AG04450 (cell line): ENCODE measurements at places on chromosomes 2 and 18. TPM values are rescaled to one million over a fixed set of nuclear protein-coding genes. Genes with fewer than 3 reads are reported as not detected.

GRCh38 chr2:235672720-235673119 lies 178.9 kb downstream of the AGAP1 start:
- DNase-seq: no peak

DNA sequence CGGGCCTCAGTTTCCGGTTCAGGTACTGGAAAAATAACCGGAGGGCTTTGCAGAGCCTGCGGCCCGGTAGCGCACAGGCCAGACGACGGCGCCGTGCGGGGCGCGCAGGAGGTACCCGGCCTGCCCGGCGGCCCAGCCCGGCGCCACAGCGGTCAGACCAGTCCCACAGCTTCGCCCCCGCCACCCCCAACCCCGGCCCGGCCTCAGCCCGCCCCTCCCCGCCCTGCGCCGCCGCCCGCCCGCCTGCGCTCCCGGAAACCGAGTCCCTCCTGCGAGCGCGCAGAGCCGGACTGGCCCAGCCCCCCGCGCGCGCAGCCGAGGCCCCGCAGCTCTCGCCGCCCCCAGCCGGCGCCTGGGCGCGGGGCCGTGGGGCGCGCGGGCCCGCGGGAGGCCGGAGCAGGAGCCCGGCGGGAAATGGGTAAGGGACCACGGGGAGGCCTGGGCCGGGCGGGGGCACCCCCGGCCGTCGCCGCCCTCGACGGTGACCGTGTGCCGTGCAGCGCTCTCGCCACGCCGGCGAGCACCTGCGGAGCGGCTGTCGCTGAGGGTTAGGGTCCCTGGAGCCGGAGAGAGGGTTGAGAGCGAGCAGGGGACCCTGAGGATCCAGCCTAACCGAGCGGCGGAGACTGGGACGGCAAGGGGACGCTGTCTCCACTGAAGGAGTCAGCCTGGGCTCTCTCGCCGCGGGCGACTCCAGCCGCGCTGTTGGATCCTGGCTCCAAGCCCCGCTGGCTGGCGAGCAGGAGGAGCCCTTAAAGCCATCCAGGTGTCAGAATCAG lies 16.5 kb upstream of the PSD4 start:
- no peak for DNase-seq

DNA sequence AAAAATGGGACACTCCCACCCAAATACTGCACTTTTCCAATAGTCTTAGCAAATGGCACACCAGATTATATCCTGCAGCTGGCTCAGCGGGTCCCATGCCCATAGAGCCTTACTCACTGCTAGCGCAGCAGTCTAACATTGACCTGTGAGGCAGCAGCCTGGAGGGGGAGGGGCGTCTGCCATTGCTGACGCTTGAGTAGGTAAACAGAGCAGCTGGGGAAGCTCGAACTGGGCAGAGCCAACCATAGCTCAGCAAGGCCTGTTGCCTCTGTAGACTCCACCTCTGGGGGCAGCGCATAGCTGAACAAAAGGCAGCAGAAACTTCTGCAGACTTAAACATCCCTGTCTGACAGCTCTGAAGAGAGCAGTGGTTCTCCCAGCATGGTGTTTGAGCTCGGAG lies 110.4 kb downstream of the CTIF start:
- no peak for DNase-seq

- DNase-seq: no peak
These were observed 3.1 kb upstream of the SDC1 start for GRCh38 chr2:20227894-20228505.

- no peak for DNase-seq
These were observed 42.1 kb downstream of the NOP58 start for GRCh38 chr2:202307690-202308089.

GRCh38 chr2:48890454-48891131 lies 135.1 kb upstream of the LHCGR start:
- DNase-seq: no peak

- no peak for DNase-seq
These were observed 618.8 kb downstream of the SOCS6 start for GRCh38 chr18:70907673-70908072.

DNA sequence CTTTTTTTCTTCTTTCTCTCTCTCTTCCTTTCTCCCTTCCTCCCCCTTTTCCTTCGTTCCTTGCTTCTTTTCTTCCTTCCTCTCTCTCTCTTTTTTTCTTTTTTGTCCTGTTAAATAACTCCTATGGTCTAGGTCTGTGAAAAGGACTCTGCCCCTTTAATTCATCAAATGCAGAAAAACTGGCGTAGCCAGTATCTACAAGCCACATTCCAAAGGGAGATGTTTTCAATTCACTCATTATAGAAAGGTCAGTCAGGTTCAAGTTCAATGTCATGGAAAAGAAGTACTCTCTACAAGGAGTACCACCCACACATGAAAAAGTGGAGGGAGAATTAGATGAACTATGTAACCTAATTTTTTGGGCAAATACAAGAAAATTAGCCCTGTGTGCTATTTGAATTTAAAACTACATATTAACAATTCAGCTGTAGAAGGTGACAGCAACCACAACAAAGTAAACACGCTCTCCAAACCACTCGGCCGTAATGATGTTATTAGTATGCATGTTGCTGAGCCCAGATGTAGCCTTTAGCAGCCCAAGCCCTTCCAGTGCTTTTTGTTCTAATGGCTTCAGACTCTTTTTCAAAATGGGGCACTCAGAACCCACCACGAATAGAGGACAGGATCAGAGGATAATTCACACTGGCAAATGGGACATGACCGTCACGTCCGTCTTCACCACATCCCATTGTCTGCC lies 735.4 kb upstream of the FANCL start:
- no peak for DNase-seq

DNA sequence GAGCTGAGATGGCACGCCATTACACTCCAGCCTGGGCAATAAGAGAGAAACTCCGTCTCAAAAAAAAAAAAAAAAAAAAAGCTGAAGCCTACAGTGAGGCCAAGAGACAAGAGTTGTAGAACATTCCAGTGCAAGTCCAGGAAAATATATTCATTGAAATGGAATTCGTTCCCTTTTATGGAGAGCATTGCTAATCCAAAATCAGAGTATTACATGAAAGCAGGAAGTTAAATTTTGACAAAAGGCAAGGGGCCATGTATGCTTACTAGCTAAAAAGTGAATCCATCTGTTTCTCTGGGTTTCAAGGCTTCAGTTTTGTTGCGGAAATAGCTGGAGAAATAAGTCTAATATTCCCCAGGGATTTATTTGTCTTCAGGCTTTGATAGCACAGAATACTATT lies 471.7 kb downstream of the THSD7B start:
- DNase-seq: no peak

- DNase-seq: peak; percentile 23
These were observed 43.2 kb upstream of the UBE2F start for GRCh38 chr2:237923481-237924163.

DNA sequence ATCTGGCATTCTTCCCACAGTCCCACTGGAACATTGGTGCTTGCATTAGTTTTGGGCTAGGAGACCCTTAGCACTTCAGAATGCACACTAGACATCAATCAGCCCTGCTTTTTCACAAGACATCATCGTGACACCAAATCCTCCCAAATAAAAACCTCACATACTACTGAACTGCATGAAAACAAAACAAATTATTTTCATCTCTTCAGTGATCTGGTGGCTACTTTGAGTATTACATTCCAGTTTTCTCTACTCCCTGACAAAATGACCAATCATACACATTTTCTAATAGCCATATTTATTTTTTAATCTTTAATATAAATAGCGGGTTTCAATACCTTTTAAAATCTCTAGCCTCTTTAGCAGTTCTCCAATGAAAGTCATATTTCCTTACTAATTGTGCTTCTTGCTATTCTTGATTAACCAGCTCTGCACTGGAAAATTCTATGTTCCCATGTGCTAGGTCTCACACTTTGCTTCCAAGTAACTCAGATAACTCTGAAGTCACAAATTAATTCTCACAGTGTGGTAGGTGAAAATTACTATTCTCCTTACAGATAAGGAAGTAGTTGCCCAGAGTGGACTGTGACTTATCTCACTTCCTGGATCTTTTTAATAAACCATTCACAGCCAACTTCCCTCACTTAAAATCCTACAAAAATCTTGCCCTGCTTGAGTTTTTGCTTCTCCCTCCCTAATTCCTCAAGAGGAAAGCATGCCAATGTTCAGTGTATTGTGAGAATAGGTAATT lies 82.5 kb upstream of the EPB41L3 start:
- DNase-seq: no peak

DNA sequence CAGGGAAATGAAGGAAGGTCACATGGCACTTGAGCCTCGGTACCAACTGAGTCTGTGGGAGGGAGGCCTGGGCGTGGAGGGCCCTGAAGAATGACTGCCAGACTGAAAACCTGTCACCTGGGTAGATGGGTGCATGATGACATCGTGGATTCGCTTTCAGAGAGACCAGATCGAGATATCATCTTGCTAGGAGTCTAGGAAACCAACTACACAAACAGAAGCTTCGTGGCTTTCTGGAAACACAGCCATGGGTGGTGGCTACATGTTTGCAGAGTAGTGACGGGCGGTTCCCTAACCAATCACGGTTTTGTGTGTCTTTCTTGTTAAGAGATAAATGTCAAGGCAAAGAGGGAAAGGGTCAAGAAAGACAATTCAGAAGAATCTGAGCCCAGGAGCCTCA lies 155.0 kb downstream of the EIPR1 start:
- no peak for DNase-seq

GRCh38 chr18:71887509-71887908 lies 656.6 kb downstream of the CBLN2 start:
- no peak for DNase-seq

DNA sequence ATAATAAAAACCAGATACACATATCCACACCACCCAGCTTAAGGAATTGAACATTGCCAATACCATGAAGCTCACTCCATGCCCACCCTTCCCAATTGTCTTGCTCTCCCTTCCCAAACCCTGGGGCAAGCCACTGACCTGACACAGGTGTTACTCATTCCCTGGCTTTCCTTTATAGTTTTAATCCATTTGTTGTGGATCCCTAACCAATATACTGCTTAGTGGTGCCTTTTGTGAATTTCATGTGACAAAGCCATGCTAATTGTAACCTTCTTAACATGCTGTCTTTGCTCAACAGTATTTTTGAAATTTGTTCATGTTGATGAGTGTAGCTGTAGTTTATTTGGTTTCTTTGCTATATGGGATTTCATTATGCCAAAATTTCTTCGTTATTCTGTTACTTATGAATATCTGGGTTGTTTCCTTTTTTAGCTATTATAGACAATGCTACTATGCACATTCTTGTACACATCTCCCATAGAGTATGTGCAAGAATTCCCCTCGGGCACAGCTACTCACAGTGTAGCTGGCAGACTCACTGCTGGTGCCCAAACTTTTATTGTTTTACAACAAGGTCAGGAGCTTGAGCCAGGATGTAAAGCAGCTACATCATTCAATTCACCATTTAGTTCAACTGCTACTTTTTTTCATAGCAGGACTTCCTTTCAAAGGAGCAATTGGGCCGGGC lies 90.8 kb upstream of the ATL2 start:
- no peak for DNase-seq

DNA sequence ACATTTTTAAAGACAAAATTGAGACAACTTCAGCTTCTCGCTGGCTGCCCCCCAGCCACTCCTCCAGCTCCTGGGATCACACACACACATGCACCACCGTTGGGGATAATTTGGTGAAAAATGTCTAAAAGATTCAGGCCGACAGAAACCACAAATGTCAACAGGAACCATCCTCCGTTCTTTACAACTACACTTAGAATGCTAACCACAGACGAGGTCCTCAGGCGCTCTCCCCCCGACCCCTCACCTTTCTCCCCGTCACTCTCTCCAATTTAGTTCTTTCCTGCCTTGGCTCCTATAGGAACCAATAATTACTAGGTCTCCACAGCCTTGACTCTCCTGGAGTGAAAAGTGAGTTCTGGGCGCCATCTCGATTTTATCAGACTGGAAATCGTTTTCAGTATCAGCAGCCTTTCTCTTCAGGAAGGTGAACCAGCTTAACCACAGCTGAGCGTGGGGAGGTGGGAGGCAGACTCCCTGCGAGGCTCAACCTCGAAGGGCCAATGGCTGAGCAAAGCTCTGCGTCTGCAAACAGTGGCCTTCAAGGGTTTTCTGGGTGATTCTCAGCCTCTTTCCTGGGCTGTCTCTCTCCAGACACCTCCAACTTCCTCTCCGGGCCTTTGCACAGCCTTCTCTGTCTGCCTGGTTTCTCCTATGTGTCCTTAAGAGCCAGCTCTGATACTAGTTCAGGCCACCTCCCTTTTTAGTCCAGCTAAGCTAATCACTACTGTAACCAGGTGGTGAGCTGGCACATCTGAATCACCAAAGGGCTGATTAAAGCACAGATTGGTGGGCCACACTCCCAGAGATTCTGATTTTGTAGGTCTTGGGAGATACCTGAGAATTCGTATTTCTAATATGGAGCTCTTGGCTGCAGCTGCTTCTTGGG lies 115.7 kb upstream of the COPS8 start:
- DNase-seq: no peak

GRCh38 chr2:150732064-150732463 lies 244.6 kb upstream of the RND3 start:
- DNase-seq: peak; percentile 24

DNA sequence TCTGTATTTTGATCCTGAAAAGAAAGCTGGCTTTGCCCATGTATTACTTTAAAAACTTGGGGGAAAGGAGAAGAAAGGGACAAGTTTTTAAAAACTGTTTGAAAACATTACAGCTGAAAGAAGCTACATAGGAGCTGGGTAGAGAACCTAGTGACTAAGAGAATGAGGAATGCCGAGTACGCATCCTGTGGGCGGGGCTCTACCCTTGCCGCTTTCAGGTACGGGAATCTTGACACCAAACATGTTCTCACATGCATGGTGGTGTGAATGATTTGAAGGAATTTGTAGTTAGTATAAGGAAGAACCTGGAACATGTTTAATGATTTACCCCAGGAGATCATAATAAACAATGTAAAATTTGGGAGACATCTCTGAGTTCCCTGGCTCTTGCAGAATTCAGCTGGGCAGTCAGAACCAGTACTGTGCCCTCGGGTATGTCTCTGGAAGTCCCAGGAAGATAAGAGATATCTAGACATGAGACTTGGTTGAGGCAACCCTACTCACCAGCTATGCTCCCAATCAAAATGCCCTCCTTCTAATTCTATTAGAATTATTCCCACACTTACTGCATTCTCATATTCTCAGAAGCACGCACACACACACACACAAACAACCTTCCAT lies 16.5 kb upstream of the TGFA start:
- no peak for DNase-seq

The REG3G gene
- not detected in 2 replicates for polyA plus RNA-seq

The SKA1 gene
- 3.5 and 6.2 TPM in 2 replicates for polyA plus RNA-seq

The CD28 gene
- polyA plus RNA-seq: not detected in 2 replicates

The TNS1 gene
- 19.7 and 27.9 TPM in 2 replicates for polyA plus RNA-seq

The VWC2L gene
- 0.04 TPM in 1 of 2 replicates, not detected in the other for polyA plus RNA-seq

The LONRF2 gene
- polyA plus RNA-seq: 0.83 and 0.98 TPM in 2 replicates

The IGFBP5 gene
- polyA plus RNA-seq: 3,867 and 4,154 TPM in 2 replicates

The PIK3C3 gene
- 58.5 and 77.5 TPM in 2 replicates for polyA plus RNA-seq

The SLC9A2 gene
- polyA plus RNA-seq: not detected in 2 replicates

The ADCYAP1 gene
- not detected in 2 replicates for polyA plus RNA-seq

The EPHA4 gene
- 36.9 and 37.9 TPM in 2 replicates for polyA plus RNA-seq

The SLC11A1 gene
- 0.04 TPM in 1 of 2 replicates, not detected in the other for polyA plus RNA-seq

The ESCO1 gene
- 5.6 and 8.9 TPM in 2 replicates for polyA plus RNA-seq

The GRHL1 gene
- polyA plus RNA-seq: 0.55 and 0.64 TPM in 2 replicates

The ZNF396 gene
- polyA plus RNA-seq: 0.78 and 1.1 TPM in 2 replicates
